B cell (primary cell): ENCODE measurements at places on chromosomes 2 and 18.

DNA sequence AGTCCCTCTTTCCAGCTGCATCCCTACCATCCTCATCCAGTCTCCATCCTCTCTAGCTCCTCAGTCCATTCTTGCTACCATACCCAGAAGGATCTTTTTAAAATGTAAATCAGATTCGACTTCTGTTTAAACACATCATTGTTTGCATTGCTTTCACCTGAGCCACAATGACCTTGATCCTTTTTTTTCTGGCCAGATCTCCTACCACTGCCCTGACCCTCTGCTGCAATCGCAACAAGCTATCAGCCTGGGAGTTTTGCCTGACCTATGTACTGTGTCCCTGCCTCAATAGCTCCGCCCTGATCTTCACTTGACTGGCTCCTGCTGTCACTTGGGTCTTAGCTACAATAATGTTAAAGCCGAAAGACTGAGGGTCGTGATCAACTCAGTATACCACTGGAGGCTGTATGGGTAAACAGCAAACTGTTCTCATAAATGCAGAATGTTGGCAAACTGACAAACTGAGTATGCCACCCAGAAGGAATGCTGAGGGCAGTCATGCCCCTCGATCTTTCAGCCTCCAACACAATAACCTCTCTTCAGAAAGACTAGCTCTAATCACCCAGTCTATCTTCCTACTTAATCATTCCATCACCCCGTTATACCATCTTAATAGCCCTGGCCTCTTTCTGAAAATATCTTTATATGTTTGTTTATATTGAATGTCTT lies 2.6 kb upstream of the RBM43 start:
- DNase-seq = no peak

GRCh38 chr2:241052677-241053360 lies 49.3 kb downstream of the MTERF4 start:
- DNase-seq = no peak

DNA sequence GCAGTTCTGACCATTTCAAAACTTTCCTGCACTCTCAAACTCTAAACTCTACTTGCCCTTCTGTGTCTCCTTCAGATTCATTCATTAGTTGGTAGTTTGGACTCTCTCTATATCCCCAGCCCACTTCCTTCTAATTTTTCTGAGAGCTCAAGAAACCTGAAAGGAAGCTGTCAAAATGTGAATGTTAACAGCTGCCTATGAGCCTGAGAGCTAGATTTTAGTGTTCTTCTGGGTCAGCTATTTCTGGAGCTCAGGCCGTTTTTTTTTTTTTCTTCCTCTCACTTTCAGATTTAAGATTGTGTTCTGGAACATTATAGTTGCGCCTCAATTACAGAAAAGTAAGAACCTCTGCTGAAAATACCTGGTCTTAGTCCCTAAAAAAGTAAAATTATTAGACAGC lies 73.1 kb downstream of the RTN4 start:
- no peak for DNase-seq

GRCh38 chr18:79736230-79736629 lies 56.6 kb downstream of the CTDP1 start:
- no peak for DNase-seq

GRCh38 chr2:230582851-230583283 lies 129.8 kb upstream of the CAB39 start:
- DNase-seq = peak; percentile 71

GRCh38 chr2:33230195-33230594 lies 246.3 kb upstream of the RASGRP3 start:
- no peak for DNase-seq

DNA sequence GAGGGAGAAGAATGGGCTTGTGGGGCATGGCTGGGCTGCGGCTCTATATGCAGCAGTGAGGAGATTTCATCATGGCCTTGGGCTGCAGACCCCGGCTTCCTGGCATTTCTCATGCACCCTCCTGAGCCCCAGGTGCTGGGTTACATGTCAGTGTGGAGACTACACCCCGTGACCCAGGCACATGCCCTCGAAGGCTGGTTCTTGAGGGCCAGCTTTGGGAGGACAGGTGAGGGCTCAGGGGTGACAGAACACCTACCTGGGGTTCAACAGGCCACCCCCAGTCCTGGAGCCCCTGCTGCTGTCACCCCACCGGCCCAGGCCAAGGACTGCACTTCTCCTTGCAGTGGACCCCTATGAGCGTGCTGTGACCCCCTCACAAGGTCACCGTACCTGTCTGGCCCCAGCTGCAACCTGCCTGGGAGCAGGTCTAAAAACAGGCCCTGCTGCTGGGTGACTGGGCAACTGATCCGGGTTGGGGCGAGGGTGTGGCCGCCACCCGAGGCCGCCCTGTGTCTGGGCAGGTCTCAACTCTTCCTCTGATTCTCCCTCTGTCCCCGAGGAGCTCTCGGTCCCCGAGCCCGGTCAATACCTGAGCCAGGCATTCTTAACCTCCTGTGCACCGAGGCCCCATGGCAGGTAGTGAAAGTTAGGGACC lies 94.8 kb upstream of the OTOS start:
- no peak for DNase-seq

GRCh38 chr2:54053830-54054229 lies 61.6 kb upstream of the ACYP2 start:
- no peak for DNase-seq

DNA sequence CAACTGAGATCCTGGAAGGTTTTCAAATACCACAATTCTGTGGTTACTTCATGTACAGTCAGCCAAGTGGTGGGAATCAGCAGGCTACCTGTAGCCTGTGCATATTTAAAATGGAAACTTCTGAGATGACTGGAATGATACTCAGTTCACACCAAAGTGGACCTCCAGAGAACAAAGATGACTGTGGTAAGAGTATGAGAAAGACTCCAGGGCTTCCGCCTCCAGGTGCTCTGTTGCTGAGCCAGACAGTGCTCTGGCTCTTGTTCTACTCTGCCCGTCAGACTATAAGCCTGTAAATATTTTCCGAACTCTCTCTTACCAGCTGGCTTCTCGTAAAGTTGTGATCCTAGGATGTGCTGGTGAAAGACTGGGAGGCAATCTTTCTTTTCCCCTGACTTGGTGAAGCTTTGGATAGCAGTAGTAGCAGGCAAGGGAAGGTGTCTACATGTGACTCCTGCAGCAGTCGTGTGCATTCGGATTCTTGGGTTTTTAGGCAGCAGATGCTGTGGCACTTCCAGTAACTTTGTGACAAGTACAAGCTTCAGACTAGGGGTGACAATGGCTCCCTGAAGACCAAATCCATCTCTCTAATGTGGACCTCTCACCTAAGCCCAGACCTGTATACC lies 23.1 kb downstream of the ST3GAL5 start:
- no peak for DNase-seq

- DNase-seq = no peak
Observed at GRCh38 chr2:234286118-234286598, 210.7 kb downstream of the ARL4C start.

GRCh38 chr2:70089220-70089982 lies 2.1 kb downstream of the PCBP1 start:
- no peak for DNase-seq

GRCh38 chr2:28185153-28185552 lies 207.5 kb upstream of the FOSL2 start:
- no peak for DNase-seq

DNA sequence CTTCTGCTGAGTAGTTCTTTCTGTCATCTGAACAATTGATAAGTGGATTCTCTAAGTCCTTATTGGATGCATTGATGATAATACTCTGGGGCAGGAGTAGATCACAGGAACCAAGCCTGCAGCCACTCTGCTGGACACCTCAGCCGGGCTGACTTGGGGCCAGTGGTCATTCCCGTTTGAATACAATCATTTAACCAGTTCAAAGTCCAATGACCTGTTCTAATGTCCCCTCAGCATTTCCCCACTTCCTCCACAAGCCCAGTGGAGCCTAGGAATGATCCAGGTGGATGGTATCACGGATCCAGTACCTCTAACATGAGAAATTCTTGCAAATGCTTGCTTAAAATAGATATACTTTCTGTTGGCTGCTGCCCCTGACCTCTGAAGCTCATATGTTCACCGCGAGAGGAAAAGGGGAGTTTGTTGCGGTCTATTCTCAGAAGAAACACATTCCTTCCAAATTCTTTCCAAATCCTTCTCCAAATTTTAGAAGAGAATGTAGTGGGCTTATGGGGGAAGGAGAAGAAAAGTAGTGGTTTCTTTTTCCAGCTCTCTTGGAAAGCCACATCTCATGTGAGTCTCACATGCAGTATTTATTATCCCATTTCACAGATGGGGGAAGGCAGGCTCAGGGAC lies 170.9 kb downstream of the INHBB start:
- no peak for DNase-seq

- no peak for DNase-seq
Observed at GRCh38 chr18:25621144-25621543, 269.2 kb upstream of the ZNF521 start.

DNA sequence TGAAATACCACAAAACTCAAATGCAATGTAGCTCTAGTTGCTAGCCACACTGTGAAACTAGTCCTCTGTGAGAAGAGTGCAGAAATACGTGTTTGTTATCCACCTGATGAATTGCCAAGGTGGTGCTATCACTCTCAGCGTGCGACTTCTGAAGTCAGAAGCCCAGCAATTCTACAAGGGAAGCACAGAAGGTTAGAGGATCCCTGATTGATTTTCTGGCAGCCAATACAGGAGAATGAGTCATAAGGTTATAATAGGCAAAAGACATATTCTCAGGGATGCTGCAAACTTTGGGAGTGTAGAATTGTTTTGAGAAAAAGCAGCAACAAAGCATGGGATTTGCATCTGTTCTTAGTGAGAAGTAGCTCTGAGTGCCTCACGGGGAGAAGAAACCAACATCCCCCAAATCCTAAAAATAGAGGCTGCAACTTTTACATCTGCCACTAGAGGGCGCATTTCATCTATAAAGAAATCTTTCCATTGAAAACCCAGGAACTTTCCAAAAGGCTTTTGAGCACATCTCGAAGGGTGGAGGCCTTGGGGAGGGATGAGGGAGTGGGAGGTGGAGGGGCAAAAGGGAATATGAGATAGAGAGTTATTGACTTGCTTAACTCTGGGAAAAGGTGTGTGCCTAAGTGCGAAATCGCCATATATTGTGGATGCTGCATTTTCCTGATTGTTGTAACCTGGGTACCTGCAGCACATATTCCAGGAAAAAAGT lies 78.0 kb downstream of the TMEM182 start:
- peak; percentile 54 for DNase-seq

GRCh38 chr2:149200109-149200520 lies 130.3 kb upstream of the LYPD6 start:
- DNase-seq = no peak
